ENCODE measurements at places on chromosomes 3 and 15. TPM values are rescaled to one million over a fixed set of nuclear protein-coding genes. Genes with fewer than 3 reads are reported as not detected.

GPR87 gene
- total RNA-seq: 0.40 TPM

GOLGA8G gene
- total RNA-seq: not detected

DNA sequence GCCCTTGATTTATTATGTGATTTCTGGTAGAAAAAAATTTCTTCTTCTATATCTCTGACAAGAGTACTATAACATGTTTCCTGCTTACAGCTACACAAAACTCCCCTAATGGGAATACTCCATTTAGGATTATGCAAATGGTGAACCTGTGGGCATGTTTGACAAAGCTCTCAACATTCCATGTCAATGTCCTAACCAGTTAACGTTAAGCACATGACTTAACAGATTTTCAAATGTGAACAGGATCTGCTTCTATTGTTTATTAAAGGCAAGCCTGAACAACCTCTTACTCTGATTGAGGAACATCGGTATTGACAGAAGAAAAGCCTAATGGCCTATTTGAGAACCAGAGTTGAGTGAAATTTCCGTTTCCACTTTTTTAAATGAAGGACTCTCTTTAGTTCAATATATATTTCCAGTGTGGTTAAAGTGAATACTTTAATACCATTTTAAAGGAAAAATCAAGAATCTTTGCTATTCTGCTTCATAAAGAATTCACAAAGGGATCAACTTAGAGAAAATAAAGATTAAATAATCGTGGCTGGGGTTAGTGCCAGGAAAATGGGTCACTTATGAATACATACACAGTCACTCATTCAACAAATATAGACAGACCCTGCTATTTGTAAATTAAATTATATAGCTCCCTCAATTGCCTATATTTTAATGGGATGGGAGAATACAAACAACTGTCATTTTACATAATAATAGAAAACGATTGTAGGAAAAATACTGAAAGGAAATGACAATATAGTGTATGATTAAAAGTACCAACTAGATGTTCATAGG lies 300.3 kb upstream of the CBLB start:
- DNase-seq: no peak
- H3K4me1 ChIP-seq: peaks cover 23% of the 10 kb centered on the region
- H3K36me3 ChIP-seq: peaks cover 12% of the 10 kb centered on the region
- no peaks in the 10 kb centered on the region for H3K27me3 ChIP-seq
- H3K4me3 ChIP-seq: no peak overlapping the region

DNA sequence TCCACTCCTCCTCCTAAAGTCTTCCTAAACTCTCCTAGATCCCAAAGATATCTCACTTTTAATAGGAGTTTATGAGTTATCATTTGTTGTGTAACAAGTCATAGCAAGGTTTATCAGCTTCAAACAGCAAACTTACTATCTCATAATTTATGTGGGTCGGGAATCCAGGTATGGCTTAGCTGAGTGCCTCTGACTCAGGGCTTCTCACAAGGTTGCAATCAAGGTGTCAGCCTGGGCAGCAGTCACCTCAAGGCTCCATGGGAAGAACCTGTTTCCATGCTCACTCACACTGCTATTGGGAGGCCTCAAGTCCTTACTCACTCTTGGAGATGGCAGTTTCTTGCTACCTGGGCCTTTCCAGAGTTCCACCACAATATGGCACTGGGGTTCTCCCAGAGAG lies 889.8 kb downstream of the MCTP2 start:
- no peak for DNase-seq
- H3K4me3 ChIP-seq: no peak overlapping the region
- no peaks in the 10 kb centered on the region for H3K4me1 ChIP-seq
- H3K27me3 ChIP-seq: no peaks in the 10 kb centered on the region

- peaks cover 3% of the 10 kb centered on the region for H3K36me3 ChIP-seq
- H3K27me3 ChIP-seq: peaks cover 29% of the 10 kb centered on the region
- H3K4me3 ChIP-seq: no peak overlapping the region
Measured at GRCh38 chr3:125959317-125960065, 9.5 kb upstream of the ROPN1B start.

DNA sequence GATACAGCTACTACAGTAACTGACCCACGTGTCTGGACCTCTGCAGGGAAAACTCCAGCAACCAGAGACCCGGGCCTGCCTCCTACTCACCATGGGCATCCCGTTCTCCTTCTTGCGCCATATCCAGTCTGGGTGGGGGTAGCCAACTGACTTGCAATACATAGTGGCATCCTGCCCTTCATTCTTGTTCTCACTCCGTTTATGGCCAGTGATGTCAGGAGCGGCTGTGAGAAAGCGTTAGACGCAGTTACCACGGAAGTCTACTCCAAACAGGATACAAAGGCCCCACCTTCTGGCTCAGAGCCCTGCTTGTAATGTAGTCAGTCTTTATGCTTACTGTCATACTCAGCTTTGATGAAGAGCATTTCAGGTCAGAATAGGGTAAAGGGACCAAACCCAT lies 59.6 kb downstream of the NPTN start:
- no peak overlapping the region for H3K27ac ChIP-seq
- H3K36me3 ChIP-seq: peaks cover 36% of the 10 kb centered on the region
- H3K4me3 ChIP-seq: no peak overlapping the region

DNA sequence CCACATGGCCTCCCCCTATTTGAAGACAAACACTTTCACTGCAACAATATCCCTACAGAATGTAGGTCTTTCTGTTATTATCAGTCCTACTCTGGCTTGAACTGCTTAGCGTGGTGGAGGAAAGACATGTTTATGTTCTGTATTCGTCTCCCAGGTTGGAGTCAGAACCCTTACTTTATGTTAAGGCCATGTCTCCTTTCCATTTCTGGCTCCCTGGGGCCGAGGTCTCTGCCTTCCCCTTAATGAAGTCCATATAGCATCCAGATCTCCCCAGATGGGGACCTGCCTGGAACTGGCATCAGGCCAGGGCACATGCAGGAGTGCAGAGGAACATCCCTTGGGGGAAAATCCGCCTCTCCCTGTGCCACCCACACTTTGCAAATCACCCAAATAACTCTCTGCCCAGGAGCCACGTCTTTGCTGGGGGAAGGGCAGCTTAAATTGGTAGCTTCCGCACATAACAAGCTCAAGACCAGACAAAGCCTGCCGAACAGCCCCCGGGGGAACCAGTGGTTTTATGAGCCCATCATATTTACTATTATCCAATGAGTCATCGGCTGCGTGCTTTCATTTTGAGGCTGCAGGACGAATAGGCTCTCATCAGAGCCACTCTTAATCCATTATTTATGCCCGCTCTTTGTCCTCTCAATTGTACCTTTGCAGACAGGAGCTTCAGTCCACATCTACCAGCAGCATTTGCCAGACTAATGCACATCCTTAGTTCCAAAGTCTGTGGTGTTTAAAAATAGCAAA lies 237.0 kb downstream of the UACA start:
- no peak for DNase-seq
- H3K4me1 ChIP-seq: peaks cover 48% of the 10 kb centered on the region
- no peak overlapping the region for H3K4me3 ChIP-seq
- no peaks in the 10 kb centered on the region for H3K27me3 ChIP-seq
- no peak overlapping the region for H3K27ac ChIP-seq

GRCh38 chr3:30914696-30915095 lies 20.2 kb upstream of the GADL1 start:
- DNase-seq: no peak
- no peak overlapping the region for H3K27ac ChIP-seq
- no peaks in the 10 kb centered on the region for H3K36me3 ChIP-seq
- H3K4me3 ChIP-seq: no peak overlapping the region
- H3K27me3 ChIP-seq: no peaks in the 10 kb centered on the region
- no peaks in the 10 kb centered on the region for H3K4me1 ChIP-seq

All from activated CD4-positive, alpha-beta T cell treated with anti-CD3 and anti-CD28 coated beads, Interleukin-2, amount 10 ng/mL, durations not matched to agents 7 days and 5 days (primary cell).